NCI-H1417 (cell line): ENCODE measurements at places on chromosomes 11 and 22.

DNA sequence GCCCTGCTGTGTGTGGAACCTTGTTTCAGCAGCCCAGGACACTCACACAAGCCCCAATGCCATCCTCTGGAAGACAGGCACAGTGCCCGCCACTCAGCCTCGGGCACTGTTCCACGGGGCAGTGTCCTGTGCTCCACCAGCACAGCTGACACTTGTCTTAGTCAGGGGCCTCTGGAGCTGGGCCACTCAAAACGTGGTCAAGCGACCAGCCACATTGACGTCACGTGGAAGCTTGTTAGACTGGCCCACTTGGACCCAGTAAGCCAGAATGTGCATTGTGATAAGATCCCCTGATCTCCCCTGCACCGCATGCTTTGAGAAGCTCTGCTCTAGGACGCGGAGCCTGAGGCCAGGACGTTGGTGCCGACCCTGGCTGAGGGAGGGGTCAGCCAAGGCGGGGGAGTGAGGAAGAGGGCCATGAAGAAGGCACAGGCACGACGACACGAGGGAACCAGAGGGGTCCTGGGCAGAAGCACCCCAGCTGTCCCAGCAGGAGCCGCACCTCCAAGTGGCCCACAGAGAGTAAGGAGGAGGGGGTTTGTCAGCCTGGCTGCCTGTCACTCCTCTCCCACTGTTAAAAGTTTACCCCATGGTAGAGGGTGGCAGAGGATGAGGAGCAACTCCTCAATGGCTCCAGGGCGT, 64.6 kb downstream of the LINC01488 start:
- DNase-seq: no peak

DNA sequence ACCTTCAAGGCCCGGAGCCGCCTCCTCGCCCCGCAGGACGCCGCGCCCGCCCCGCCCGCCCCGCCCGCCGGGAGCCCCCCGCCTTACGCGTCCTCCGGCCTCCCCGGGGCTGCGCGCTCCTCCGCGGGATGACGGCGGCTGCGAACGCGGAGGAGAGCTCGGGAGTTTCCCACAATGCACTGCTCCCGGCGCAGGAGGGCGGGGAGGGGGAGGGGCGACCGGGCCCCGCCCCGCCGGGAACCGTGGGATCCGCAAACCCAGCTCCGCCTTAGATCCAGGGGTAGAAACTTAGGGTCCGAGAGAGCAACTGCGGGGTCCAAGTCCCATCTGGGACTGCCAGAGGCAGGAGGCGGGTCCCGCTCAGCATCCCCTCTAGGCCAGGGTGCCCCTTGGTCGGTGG, at the start of gene CEND1:
Gene CEND1 (minus strand): TSS at position 148 of the 400 bp plus-strand sequence. CDS start 1,514 bp downstream, outside the sequence.
- peak; percentile 74 for DNase-seq

GRCh38 chr22:49790912-49791311, 36.8 kb downstream of the BRD1 start:
- no peak for DNase-seq

DNA sequence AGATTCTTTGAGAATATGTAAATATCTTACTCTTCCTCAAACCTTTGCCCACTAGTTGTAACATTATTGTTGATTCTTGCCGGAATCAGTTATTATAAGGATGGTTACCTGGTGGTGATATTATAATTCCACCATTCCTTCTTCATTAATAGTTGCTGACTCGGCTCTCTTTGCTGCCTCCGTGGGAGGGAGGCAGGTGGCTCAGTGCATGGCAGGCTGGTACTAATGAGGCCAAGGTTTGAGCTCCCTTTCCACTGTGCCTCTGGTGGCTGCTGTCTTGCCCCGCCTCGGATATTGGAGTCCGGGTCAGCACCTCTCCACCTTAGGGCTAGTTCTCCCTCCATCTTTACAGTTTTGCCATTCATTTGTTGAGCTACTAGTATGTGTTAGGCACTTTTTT, 12.7 kb downstream of the CD6 start:
- no peak for DNase-seq

DNA sequence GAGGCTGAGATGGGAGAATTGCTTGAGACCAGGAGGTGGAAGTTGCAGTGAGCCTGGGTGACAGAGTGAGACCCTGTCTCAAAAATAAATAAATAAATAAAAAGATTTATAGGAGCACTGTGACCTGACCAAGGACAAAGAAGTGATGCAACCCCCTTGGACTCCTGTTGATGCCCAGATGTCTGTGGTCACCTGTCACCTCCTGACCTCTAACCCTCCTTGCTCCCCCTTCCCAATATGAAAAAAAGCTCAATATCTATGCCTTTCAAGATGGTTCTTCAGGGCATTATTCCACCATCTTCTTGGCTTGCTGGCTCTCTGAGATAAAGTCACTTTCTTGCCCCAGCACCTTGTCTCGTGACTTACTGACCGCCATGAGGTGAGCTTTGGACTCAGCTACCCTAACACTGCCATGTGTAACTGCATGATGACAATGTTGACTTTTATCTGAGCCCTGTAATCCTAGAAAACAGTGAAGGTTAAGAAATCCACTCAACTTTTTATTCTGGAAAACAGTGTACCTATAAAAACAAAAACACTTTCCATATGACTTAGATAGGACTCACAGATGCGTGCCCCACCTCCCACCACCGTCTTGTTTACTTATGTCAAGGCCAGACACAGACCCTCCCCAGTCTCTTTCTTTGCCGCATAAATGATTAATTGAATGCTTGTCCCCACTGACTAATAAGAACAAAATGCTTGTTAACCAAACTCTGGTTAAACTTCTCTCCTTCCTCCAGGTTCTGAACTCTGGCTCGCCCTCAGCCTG, 360.5 kb downstream of the BUD13 start:
- DNase-seq: peak; percentile 46

DNA sequence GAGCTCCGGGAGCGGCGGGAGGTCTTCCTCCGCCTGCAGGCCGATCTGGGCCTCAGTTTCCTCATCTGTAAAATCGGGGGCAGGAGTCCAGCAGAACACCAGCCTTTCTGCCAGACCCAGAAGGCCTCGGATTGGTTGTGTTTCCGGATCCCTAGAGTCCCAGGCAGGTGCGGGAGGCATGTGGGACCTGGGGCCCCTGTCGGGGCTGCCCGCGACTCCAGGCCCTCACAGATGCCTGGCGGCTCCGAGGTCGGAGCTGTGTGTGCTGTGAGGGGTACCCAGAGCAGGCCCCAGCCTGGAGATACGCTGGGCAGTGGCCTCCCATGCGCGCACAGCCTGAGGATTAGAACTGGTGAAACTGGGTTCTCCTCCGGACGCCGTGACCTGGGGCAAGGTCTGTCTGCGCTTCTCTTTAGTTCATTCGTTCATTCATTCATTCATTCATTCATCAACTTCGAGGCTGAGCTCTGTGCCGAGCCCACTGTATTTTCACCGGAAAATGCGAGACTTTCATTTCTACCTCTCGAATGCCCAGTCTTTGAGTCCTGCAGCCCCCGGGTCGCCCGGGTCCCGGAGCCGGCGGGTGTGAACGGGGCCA, 24.6 kb downstream of the FLRT1 start:
- DNase-seq: no peak

DNA sequence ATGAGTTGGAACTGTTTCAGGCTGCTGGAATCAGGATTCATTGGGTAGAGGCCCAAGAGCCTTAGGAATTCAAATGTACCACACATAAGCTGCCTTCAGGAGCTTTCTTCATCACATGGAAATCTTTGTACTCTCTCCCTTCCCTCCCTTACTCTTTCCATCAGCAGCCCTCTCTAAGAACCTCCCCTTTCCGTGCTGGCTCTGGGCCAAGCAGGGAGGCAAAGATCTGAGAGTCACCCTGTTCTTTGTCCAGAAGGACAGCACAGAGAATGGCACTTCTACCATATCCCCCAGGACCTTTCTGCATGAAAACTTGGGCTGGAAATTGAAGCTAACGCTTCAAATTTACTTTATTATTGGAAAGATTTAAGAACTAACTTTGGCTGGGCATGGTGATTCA, 20.7 kb upstream of the TPBGL start:
- DNase-seq: peak; percentile 22

DNA sequence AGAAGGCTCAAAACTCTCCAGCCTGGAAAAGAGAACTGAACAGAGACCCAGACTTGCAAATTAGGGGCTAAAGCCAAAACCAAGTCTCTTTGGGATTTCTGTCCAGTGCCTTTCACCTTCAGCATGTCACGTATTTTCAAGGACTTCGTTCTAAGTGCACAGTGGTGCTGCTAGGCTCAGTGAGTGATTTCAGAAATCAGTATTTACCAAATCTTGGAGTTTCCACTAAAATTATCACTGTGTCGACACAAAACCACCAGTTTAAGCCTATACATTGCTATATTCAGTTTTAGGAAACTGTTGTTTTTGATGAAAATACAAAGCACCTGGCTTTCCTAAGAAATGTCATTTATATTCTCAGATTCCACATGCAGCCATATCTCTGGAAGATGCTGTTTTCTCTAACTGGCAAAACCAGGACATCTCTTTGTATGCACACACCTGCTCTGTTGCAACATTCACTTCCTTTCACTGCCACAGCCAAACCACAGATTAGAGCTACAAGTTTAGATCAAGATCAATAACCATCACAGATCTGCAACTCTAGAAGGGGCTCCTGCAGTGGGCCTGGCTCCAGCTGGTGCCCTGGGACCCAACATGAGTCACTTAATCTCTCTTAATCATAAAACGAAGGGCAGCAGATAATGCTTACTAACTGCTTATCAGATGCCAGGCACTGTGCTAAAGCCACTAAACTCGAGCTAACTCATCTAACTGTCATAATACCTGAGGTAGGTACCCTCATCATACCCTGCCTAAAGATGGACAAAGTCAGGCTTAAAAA, 22.3 kb downstream of the SMCO4 start:
- DNase-seq: no peak

DNA sequence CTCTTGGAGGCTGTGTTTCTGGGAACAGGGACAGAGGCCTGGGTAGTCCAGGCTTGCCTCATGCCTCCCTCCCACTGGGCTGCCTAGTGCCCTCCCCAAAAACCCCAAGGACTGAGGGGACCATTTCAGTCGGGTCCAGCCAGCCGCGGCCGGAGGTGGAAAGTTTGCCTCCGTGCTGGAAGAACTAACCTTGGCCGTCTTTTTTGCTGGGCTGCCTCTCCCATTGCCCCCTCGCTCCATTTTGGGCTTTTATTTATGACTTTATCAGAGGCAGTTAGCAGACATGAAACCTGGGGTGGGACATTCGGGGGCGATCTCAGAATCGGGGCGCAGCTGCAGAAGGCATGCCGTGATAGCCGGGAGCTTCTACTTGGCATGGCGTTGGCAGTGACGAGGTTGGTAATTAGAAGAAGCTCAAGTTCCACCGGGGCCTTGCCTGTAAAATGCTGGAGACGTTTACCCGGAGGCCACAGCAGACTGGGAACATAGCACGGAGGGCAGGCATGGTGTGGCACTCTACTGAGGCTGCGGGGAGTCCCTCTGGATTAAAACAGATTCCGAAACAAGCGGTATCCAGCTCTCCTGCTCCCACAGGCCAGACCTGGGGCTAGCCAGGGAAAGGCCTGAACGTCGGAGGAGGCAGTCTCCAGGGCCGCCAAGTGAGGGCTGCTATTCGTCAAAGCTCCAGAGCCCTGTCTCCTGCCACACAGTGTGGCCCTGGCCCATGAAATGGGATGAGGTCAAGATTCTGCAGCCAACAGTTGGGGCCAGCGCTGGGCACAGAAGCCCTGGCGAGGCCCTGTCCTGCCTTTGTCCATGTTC, 76.4 kb upstream of the PPARA start:
- DNase-seq: no peak

DNA sequence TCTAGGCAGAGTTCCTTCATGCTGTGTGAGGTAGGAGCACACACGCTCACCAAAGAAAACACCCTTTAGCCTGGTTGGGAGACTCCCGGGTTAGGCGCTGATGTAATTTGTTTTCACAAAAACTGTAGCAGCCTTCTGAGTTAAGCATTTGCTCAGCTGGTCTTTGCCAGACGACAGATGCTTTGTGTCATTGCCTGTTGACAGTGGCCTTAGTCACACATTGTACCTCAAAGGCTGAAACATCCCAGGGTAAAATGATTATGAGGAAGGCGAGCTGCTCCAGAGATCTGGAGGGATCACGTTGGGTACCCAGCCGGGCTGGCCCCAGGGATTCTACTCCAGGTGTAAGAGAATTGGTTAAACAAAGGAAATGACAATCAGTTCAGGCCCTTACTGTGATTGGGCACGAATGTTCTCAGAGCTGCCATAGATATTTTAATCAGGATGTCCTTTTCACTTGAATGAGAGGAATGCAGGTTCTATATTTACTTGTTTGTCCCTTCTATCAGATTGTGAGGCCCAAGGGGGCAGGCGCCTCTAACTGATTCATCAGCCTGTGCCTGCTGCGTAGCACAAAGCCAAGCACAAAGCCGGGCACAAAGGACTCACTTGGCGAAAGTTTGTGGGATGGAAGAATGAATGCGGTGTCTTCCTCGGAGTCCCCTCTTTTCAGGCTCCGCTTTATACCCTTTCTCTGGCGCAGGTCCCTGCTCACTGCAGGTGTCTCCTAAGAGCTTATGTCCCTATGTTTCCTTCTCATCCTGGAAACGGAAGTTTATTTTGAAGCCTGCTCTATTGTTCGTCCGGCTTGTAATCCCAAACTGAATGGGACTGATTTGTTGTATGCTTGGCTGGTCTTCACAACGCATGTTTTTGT, 47.1 kb downstream of the ADM start:
- DNase-seq: no peak
